ENCODE measurements at places on chromosomes 2 and 18.

DNA sequence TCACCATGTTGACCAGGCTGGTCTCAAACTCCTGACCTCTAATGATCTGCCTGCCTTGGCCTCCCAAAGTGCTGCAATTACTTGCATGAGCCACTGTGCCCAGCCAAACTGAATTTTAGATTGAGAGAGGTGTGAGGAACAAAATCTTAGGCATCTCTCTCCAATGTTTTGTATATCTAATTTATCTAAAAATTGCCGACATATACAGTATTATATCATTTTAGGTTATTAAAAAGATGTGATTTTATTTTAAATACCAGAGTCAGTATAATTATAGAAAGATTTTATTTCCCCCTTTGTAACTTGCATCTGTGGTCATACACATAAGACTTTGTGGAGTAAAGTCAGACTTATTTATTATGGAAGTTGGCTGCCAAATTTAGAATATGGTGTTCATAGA is 10.1 kb downstream of the PMS1 start:
- no peak for DNase-seq

GRCh38 chr18:24414349-24415003 is 12.0 kb upstream of the IMPACT start:
- no peak for DNase-seq

DNA sequence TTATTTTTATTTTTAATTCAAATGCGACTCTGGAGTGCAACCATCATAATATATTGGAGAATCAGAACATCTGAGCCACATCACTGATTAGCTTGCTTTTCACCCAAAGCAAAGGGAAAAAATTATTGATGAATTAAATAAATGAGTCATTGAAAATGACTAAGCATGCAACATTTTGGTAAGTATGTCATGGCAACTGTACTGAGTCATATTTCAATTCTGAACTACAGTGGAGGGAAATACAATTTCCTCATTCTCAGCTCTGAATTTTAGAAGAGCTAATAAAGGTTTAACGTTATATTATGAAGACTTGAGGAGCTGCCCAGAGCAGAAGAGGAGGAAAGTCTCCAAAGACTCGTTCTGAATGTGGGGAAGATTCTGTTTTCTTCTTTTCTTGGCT is 89.6 kb upstream of the CCDC68 start:
- DNase-seq: no peak

GRCh38 chr18:36559149-36559857 is 261.8 kb downstream of the FHOD3 start:
- DNase-seq: no peak

DNA sequence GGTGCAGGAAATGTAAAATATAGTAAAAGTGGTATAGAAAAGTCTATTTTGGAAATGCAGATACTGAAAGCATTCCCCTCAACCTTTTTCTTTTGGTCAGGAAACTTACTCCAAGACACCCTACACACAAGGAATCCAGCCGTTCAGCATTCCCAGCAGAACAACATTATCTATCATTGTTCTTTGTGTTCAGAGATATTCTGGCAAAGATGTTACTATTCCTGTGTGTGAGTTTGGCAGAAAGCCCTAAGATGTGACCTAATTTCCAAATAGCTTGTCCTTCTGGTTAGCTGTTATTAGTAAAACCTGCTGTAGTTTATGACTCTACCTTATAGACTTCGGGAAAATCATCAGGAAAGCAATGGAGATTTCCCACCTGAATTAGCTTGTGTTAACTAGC is 78.1 kb upstream of the PELI1 start:
- no peak for DNase-seq

GRCh38 chr2:208033701-208034502 is 8.6 kb upstream of the PLEKHM3 start:
- no peak for DNase-seq

DNA sequence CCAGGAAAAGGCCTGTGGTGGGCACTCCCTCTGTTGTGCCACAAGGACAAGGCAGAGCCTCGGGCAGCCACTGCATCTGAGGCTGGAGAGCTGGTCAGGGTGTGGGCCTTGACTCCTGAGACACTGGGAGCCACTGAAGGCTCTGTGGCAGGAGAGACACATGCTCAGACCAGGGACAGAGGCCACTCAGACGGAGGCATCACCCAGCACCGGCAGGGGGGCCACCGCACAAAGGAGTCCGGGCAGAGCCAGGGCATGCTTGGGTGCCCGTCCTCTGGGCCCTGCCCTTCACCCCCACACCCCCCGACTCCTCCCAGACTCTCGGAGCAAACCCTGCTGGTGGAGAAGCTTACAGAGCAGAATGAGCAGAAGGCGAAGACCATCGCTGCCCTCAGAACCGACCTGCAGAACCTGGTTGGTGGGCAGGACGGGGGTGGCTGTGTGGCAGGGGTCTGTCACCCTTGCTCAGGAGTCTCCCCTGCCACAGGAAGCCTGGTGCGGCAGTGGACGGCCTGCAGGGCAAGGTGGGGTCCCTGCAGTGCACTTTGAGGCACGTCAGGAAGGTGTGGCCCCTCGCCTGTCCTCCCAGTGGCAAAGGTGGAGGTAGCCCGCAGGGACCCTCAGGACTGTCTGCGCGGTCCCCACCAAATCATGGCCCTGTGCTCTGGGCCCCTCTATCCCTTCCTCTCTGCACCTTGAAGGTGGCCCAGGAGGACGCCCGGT is 26.0 kb downstream of the CROCC2 start:
- DNase-seq: no peak

- no peak for DNase-seq
Observed at GRCh38 chr2:10084223-10084865, 4.1 kb upstream of the CYS1 start.

DNA sequence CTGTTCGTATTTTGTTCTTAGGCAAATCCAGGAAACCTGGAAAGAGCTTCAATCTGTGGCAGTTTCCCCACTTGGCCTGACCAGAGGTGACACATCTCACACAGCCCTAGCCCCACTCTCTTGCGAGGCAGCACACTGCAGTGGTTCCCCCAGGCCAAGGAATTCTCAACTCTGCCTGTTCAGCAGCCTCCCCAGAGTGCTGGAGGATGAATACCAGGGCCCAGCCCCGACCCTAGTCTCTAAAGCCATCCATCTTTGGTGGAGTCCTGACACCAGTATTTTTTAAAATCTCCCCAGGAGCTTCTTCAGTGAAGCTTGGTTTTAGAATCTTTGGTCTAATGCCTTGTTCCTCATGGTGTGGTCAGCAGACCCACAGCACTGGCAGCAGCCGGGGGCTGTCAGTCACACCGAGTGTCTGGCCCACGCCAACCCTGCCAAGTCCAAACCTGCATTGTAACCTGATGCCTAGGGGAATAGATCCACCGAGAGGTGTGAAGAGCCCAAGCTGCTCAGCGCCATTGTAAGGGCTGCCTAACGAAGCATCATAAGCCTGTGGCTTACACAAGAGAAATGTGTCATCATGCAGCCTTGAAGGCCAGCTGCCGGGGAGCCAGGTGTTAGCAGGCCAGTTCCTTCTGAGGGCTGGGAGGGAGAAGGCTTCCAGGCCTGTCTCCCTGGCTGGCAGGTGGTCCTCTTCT is 428.7 kb upstream of the ID2 start:
- no peak for DNase-seq

- DNase-seq: no peak
Observed at GRCh38 chr2:227906991-227907390, 35.6 kb downstream of the DAW1 start.

DNA sequence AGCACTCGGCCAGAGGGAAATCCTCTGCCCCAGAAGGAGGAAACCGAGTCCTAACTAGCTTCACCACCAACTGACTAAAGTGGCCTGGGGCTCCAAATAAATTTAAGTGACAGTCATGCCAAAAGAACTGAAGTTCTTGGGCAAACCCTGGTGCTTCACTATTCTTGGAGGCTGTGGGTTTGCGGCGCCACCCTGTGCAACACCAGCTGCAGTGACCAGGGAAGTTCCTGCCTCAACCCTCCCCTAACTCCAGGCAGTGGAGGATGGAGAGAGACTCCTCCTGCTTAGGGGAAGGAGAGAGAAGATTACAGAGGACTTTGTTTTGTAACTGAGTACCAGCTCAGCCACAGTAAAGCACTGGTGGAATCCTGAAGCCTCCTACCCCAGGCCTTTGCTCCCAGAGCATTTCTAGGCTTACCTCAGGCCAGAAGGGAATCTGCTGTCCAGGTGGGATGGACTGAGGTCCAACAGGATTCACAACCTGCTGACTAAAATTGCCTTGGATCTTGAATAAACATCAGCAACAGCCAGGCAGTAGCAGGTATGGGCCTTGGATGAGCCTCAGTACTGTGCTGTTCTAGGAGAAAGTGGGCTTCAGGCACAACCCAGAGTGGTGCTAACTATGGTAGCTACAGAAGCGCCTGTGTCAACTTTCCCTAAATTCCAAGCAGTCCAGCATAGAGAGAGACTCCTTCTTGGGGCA is 29.4 kb upstream of the BMP10 start:
- no peak for DNase-seq

DNA sequence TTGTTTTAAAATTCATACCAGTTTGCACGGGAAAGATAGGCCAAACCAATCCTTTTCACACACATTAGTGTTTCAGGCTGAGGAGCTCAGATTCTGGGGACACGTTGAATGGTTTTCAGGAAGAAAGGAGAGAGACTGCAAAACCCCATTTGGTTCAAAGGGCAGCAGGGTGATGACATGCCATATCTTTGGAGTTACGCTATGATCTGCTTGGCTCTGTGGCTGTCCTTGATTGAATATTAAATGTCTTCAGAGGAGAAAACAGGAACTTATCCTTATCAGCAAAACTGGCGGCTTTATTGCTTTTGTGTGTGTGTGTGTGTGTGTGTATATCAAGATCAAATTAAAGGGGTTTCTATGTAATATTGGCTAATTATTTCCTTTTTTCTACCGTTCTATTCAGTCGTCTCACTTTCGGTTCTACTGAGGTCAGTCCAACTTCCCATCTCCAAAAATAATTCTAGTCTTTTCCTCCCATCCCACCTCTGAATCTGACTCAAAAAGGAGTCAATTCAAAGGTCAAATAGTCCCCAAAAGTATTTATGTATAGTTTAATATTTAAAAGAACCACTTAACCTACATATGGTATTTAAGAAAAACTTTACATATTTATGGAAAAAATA is 292.9 kb upstream of the CCDC68 start:
- no peak for DNase-seq

- DNase-seq: no peak
Observed at GRCh38 chr2:211877061-211877460, 661.5 kb downstream of the ERBB4 start.

DNA sequence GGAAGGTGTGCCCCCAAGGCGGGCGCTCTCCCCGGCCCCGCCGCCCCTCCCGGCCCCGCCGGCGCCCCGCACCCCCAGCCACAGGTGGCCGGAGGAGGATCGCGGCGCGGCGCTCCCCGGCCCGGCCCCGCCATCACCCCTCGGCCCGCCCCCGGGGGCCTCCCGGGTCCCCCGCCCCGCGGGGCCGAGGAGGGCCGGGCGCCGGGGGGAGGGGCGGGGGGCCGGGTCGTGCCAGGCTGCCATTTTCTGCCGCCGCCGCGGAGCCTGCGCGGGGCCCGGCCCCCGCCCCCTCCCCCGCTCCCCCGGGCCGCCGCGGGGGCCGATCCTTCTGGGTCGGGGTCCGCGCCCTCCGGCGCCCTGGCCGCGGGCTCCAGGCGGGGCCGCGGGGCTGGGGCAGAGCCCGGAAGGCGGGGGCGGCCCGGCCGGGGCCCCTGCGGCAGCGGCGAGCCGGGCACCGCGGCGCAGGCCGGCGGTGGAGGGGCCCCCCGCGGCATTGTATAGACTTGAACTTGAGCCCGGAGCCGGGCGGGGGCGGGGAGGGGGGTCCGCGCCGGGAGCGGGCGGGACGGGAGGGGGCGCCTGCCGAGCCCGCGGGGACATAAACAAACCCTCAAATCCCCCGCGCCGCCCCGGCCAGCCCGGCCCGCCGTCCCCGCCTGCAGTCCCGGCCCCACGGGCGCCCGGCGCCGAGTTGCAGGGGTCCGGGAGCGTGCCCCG is 556 bp downstream of the DNMT3A start:
- no peak for DNase-seq

DNA sequence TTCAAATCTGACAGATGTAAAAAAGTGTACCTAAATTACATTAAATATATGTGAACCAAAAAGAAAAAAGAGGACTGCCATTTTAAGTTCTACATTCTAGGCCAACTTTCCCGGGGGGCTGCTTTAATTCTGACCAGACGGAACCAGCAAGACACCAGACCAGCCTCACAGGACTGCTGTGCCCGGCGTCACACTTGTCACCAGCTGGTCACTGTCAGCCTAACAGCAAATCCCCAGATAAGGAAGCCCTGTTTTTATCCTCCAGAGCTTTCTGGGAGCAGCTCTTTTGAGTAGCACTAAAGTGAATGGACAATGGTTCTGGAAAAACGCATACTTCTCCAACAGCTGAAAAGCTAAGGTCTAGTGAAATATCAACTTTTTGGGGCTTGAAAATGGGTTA is 35.6 kb downstream of the CYB5A start:
- DNase-seq: peak; percentile 17

DNA sequence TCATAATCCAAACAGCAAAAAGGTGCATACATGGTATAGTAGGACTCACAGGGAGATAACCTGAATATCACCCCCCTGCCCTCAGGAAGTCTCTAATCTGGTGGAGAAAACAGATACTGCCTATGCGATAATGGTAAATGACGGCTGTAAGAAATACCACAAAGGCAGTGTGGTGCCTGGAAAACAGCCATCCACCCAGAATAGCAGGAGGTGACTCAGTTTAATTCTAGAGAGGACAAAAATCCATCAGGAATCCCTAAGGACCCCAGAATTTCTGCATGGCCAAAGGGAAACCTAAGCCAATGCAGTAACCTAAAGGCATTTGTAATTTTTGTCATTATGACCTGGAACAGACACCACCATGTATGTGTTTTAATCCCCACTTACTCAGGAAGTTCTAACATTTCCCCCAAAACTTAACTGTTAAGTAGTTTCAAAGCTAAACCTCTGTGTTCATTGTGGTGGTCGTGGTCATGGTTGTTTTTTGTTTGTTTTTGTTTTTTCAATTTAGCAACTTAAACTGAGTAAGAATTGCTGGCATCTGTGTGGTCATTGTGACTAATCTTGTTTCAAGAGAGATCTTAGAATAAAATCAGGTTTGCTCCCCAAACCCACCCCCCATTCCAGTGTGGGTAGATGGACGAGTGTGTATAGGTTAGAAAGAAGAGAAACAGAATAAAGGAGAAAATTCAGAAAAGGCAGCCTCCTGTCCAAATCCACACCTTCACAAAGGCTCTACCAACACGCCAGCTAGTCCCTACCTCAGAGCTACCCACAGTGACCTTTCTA is 121.5 kb upstream of the CDCA7 start:
- no peak for DNase-seq

GRCh38 chr2:197322143-197322542 is 11.6 kb upstream of the ANKRD44 start:
- DNase-seq: no peak

- DNase-seq: no peak
Observed at GRCh38 chr18:13126966-13127598, 91.5 kb upstream of the LDLRAD4 start.

All from neuronal stem cell (in vitro differentiated cells).